ENCODE measurements at places on chromosomes 1 and 21. TPM values are rescaled to one million over a fixed set of nuclear protein-coding genes. Genes with fewer than 3 reads are reported as not detected.

RBM11 gene
- 14.3 TPM for total RNA-seq

PIGR gene
- not detected for total RNA-seq

RBM8A gene
- total RNA-seq = 74.5 TPM

GJC2 gene
- total RNA-seq = 0.92 TPM

VPS45 gene
- total RNA-seq = 79.4 TPM

FLVCR1 gene
- total RNA-seq = 38.8 TPM

ST6GALNAC5 gene
- 58.6 TPM for total RNA-seq

ITLN2 gene
- not detected for total RNA-seq

DNTTIP2 gene
- 32.3 TPM for total RNA-seq

RNF186 gene
- total RNA-seq = not detected

ANGPTL1 gene
- total RNA-seq = 1.8 TPM

C1orf226 gene
- 1.8 TPM for total RNA-seq

TMCO2 gene
- not detected for total RNA-seq

CFHR3 gene
- total RNA-seq = not detected

CDC7 gene
- 21.5 TPM for total RNA-seq

SEC22B gene
- total RNA-seq = 30.0 TPM

RGS18 gene
- total RNA-seq = 1.8 TPM

CTSS gene
- 19.8 TPM for total RNA-seq

Data from diencephalon (tissue), 1 donor.